Mesenchymal stem cell (in vitro differentiated cells and primary cell): ENCODE measurements at places on chromosomes 16 and 17.
A peak's percentile ranks its signal among the peaks of the same experiment; 100 is the strongest.

DNA sequence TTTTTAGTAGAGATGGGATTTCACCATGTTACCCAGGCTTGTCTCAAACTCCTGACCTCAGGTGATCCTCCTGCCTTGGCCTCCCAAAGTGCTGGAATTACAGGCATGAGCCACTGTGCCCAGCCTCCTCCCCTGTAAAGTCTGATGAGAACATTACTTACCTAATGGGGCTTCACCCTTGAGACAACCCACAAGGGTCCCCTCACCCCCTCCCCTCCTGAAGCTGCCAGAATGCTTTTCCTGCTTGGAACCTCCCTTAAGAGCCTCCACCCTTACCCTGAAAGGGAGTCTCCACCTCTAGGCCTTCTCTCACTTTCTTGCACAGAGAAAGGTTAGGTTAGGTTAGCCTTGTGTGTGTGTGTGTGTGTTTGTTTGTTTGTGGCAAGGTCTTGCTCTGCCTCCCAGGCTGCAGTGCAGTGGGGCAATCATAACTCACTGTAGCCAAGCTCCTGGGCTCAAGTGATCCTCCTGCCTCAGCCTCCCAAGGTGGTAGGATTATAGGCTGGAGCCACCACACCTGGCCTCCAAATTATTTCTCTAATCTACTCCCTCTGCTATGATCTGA, 8.9 kb downstream of the SLC5A11 start:
- DNase-seq = no peak

DNA sequence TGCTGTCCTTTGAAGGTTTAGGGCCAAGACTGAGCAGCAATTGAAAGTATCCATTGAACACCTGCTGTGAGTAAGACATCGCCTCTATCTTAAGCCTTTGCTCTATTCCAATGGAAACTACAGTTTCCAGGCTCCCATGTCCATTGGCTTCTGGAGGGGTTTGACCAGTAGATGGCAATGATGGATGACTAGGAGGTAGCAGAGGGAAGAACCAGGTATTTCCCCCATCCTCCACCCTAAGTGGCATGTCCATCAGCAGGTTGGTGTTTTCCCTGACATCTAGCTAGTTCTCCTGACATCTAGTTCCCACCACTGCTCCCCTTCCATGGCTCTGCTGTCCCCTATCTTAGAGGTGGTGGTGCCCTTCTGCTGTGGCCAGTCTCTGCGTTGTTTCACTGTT, 58.7 kb downstream of the CENPV start:
- DNase-seq = no peak

DNA sequence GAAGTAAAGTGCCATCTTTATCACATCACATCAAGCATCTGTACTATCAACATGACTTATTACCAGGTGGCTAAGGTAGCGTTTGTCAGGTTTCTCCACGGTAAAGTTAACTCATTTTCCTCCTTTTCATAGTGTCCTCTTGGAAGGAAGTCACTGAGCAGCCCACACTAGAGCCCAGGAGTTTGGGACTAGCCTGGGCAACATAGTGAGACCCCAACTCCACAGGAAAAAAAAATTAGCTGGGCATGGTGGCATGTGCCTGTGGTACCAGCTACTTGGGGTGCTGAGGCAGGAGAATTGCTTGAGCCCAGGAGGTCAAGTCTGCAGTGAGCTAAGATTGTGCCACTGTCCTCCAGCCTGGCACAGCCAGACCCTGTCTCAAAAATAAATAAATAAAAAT, 12.9 kb downstream of the CHD9 start:
- DNase-seq = no peak

DNA sequence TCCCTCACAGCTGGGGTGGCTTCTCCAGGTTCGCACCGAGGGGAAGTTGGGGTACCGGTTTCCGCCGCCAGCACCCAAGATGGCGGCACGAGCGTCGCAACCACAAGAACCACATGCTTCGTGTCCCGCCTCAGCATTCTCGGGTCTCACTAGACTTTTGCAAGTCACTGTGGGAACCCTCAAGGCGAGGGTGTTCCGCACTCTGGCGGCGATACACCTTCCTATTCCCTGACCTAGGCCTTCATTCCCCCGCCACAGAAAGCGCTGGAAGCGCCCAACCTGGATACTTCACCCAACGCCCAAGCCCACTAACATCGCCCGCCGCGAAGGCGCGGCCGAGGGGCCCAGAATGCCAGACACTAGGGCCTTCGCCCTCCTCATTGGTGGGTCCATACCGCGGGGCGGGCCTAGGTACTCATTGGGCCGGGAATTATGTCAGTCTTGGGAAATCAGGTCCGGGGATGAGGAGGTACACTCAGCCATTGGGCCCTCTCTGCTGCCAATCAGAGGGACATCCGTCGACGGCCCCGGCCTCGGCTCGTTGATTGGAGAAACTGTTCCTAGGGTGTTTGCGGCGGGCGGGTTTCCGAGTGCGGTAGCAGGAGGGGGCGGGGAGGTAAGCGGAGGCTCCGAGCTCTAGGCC, at the start of gene NFE2L1:
TSS of gene NFE2L1 (plus strand) at position 619 of the 643 bp plus-strand sequence. CDS start 2,760 bp downstream, outside the sequence.
- peak; percentile 100 for DNase-seq

- DNase-seq = no peak
Measured at GRCh38 chr17:48445248-48445620, 15.2 kb upstream of the SKAP1 start.

- no peak for DNase-seq
Measured at GRCh38 chr17:46876353-46876887, 25.0 kb downstream of the WNT9B start.

DNA sequence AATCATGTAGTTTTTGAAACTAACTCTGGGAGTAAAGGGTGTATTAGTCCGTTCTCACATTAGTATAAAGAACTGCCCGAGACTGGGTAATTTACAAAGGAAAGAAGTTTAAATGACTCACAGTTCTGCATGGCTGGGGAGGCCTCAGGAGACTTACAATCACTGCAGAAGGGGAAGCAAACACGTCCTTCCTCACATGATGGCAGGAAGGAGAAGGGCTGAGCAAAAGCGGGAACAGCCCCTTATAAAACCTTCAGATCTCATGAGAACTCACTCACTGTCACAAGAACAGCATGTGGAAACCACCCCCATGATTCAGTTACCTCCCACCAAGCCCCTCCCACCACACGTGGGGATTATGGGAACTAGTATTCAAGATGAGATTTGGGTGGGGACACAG, 256.5 kb upstream of the TNRC6C start:
- no peak for DNase-seq
